ENCODE measurements at places on chromosomes 4 and X.

DNA sequence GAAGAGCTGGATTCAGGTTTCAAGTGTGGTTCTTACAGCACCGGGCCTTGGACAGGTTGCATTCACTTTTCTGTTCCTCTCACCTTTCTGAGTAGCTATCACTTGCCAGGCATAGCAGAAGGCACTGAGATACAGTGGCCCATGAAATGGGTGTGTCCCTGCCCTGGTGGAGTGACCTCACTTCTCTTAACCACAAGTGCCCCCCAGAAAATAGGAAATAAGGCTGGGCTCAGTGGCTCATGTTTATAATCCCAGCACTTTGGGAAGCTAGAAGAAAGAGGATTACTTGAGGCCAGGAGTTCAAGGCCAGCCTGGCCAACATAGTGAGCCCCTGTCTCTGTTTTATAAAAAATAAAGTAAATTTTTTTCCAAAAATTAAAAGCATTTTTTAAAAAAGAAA, 101.7 kb upstream of the KIT start:
- no peak for DNase-seq

GRCh38 chr4:86558797-86559196, 35.3 kb upstream of the PTPN13 start:
- no peak for DNase-seq

GRCh38 chrX:84909151-84909550, 94.5 kb upstream of the APOOL start:
- DNase-seq: no peak

GRCh38 chr4:186739802-186740434, 16.3 kb upstream of the FAT1 start:
- no peak for DNase-seq

- DNase-seq: no peak
Observed at GRCh38 chrX:46730765-46731164, 28.2 kb downstream of the SLC9A7 start.

GRCh38 chrX:102739657-102740056, 19.1 kb downstream of the GPRASP3 start:
- DNase-seq: no peak

DNA sequence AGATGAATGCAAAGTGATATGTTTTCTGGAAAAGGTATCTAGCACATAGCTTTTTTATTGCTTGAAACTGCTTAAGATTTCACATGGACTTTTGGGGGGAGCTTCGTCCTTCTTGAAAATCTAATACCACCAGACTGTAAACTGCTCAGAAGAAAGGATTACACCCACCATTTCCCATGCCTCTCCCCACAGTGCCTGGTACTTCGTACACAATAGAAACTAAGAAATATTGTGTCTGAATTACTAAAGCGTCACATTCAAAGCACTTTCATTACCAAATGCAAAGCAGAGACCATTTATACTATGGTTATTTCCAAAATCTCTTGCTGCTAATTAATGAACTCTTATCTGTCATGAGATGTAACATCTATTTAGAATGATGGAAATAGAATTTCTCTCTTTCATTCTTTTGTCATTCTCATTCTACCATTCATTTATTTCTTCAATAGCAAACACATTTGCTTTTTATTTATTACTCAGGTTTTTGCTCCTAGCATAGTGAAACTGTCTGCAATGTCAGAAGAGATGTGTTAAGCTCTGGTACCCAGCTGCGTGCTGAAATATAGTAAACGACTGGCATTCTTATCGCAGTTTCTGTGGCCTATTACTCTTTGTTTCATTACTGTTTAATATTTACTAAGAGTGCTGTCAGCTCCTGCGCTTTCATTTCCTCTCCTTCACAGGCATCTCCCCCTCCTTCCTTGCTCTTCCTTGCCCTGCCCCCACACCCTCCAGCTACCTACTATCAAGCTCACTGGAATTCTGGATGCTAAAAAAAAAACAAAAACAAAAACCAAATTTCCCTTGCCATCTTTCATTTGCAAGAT, 51.4 kb upstream of the RAPGEF2 start:
- no peak for DNase-seq

GRCh38 chr4:124753941-124754581, 41.5 kb upstream of the ANKRD50 start:
- DNase-seq: no peak

- DNase-seq: no peak
Observed at GRCh38 chr4:8157944-8158709, 486 bp downstream of the ABLIM2 start.

- no peak for DNase-seq
Observed at GRCh38 chr4:153506341-153507309, 40.5 kb downstream of the TMEM131L start.

DNA sequence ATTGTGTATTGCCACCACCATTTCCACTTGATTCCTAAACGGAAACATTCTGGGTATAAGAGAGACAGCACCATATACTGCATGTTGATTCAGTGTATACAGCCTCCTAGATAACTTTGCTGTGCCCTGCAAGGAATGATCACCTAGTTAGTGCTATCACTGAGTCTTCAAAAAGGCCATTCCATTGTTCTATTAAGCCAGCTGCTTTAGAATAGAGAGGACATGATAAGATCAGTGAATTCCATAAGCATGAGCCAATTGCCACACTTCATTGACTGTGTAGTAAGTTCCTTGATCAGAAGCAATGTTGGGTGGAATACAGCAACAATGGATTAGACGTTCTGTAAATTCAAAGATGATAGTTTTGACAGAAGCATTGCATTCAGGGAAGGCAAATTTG, 1047.3 kb downstream of the PCDH18 start:
- no peak for DNase-seq

- DNase-seq: no peak
Observed at GRCh38 chrX:50671661-50672060, 142.3 kb downstream of the SHROOM4 start.

GRCh38 chr4:76659103-76659490, 224.1 kb downstream of the SHROOM3 start:
- no peak for DNase-seq

GRCh38 chr4:151114986-151115385, 15.6 kb downstream of the RPS3A start:
- no peak for DNase-seq

GRCh38 chr4:140359562-140360427, 13.7 kb upstream of the SCOC start:
- DNase-seq: peak; percentile 79

DNA sequence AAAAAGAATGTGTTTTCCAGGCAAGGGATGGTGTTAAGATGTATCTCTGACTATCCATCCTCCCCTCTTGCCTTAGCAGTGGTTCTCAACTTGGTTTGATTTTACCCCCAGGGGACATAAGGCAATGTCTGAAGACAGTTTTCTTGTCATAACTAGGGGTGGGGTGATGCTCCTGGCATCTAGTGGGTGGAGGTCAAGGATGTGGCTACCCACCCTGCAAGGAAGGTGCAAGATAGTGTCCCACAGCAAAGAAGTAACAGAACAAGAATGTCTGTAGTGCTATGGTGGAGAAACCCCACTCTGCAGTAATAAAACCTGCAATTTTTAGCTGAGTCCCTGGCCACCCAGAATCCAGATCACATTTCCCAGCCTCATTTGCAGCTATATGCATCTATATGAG, 81.2 kb upstream of the TBL1X start:
- no peak for DNase-seq

DNA sequence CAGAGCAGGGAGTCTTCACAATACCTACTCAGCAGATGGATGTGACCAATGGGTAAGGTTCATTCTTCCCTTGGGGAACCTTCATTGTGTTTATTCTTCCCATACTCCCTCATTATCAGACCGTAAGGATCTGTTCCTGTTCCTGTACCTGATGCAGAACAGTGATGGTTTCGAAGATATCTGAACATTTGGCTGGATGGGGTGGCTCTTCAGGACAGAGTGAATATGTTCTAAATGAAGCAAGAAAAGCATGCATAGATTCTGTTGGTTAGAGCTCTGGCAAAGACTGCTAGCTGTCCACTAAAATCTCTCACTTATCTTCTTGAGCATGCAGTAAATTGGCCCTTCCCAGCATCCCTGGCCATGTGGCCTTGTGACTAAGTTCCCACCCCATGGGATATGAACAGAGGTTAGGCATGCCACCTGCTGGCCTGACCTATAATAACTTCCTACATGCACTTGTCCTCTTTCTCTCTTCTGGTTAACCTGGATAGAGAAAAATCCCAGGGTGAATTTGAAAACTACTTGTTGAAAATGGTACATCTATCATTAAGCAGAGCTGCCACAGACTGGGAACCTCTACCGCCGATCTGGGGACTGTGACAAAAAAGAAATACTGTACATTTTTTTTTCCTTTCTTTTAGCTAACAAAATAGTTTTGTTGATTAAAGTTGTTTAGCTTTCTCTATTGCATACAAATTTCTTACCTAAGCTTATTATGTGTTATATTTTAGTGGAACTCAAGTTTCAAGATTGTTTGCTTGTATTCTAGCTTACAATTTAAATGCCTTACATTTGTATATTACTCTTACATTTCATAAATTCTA, 60.0 kb upstream of the BANK1 start:
- peak; percentile 43 for DNase-seq

DNA sequence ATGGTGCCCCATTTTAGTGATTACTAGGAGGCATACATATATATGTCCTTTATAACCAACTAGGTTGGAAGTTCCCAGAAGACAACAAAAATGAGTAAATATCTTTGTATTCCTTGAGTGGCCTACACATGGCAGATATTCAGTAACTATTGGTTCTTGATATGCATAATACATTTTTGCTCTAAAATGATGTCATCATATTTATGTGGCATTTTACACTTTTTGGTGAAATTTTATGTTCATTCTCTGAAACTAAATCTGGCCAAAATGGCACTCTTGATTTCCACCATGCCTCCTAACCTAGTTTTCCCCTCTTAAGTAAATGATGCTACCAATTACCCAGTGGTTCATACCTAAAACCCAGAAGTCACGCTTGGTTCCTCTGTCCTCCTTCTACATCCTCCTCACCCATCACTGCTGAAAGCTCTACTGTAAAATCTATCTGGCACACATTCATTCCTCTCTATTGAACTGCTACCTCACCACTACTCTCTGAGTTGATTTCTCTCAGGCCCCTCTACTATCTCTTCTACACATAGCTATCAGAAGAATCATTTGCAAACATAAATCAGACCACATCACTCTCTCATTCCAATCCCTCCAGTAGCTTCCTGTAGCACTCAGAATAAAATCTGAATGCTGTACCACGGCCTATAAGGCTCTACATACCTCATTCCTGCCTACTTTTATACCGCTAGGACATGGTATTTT, 13.4 kb downstream of the SLC10A7 start:
- DNase-seq: no peak

- no peak for DNase-seq
Observed at GRCh38 chrX:17376431-17377077, 1.6 kb downstream of the NHS start.

- no peak for DNase-seq
Observed at GRCh38 chrX:151679798-151680402, 15.4 kb upstream of the PRRG3 start.

GRCh38 chr4:153916273-153916755, 127.4 kb upstream of the SFRP2 start:
- DNase-seq: no peak

GRCh38 chrX:17542123-17542522, 167.1 kb downstream of the NHS start:
- no peak for DNase-seq

DNA sequence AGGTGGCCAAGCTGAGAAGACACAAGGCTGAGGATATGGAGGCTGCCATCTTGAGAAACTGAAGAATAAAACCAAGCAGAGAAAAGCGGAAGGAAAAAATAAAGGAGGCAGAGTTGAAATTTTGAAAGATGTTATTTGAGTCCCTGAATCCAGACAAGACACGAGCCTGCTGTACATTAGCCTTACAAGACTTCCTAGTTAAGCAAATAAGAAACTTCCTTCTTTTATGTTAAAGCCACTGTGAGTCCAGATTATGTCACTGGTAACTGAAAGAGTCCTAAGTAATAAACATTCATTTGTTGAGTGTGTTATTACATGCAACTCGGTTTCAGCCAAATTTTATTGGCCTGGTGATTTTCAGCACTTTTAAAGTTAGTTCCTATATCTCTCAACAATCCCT, 30.4 kb downstream of the DRD5 start:
- no peak for DNase-seq

GRCh38 chr4:62274782-62275181, 1074.7 kb downstream of the ADGRL3 start:
- DNase-seq: no peak

- DNase-seq: no peak
Observed at GRCh38 chr4:4914059-4914820, 54.8 kb downstream of the MSX1 start.

DNA sequence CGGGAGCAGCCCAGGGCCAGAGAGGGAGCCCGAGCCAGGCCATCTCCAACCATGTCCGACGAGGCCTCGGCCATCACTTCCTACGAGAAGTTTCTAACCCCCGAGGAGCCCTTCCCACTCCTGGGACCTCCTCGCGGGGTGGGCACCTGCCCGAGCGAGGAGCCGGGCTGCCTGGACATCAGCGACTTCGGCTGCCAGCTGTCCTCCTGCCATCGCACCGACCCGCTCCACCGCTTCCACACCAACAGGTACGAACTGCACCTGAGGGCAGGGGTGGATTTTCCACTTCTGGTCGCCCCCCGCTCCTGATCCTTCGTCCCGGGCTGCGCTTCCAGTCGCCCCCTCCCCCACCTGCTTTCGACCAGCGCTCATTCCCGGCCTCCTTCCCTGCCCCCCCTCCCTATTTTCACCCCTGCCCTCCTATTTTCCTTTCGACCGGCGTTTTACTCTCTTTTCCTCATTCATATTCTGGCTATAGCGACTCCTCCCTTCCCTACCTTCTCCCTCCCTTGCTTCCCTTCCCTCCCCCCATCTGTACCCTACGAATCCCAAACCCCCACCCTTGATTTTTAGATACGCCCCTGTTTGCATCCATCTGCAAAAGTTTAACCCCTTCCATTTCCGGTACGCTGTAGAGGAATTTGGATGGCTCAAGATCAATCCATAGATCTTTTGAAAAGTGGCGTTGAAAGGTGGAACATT, 633 bp downstream of the FAM199X start:
- DNase-seq: no peak

- DNase-seq: no peak
Observed at GRCh38 chr4:143374771-143375170, 38.1 kb downstream of the GAB1 start.

- DNase-seq: no peak
Observed at GRCh38 chr4:2646396-2647149, 109.6 kb downstream of the TNIP2 start.

- no peak for DNase-seq
Observed at GRCh38 chrX:21986596-21986995, 45.5 kb upstream of the PHEX start.

GRCh38 chrX:118062817-118063615, 53.6 kb downstream of the KLHL13 start:
- DNase-seq: no peak

GRCh38 chrX:123313486-123313885, 129.4 kb downstream of the GRIA3 start:
- no peak for DNase-seq

- DNase-seq: no peak
Observed at GRCh38 chrX:40385682-40386081, 195.1 kb upstream of the ATP6AP2 start.

Measured in CD4-positive, alpha-beta T cell treated with Interleukin-15 for 4 hours (primary cell).